Cortex of kidney (tissue), 1 donor: ENCODE measurements at places on chromosomes 13 and 19.

DNA sequence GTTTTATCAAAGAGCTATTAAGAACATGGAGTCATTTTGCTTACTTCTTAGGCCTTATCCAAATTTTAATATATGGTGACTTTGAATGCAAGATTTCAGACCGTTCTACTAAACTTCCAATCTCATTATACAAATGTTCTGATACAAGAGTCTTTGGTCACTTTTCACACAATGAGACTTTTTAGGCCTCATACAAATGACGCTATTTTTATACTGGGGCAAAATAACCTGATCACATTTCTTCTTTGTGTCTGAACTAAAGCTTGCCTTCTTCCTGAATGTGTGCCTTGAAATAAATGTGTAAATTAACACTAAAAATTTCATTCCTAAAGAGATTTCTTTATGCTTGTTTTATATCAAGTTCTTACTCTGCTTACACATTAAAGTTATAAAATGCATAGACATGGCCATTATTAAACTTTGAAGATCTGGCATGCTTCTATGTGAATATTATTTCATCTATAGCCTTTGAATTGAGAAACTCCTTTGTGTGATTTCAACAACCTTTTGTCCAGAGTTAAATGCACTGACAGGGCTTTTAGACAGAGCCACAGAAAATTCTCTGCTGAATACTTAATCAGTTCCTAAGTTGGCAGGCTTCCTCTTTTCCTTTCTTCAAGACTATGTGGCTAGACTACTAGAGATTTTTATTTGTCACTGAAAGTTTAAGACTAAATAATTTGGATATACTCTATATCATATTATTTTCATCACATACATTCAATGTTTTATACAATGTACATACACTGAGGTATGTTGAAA, 86.1 kb downstream of the EDNRB start:
- no peak for DNase-seq

- DNase-seq, result no peak
Observed at GRCh38 chr19:30151081-30151480, 209.0 kb downstream of the URI1 start.

GRCh38 chr13:19957320-19958154, 990 bp upstream of the ZMYM2 start:
- no peak for DNase-seq

GRCh38 chr13:49779721-49780120, 12.8 kb downstream of the KPNA3 start:
- no peak for DNase-seq

GRCh38 chr19:38900202-38900629, 447 bp downstream of the NFKBIB start:
- DNase-seq, result no peak

DNA sequence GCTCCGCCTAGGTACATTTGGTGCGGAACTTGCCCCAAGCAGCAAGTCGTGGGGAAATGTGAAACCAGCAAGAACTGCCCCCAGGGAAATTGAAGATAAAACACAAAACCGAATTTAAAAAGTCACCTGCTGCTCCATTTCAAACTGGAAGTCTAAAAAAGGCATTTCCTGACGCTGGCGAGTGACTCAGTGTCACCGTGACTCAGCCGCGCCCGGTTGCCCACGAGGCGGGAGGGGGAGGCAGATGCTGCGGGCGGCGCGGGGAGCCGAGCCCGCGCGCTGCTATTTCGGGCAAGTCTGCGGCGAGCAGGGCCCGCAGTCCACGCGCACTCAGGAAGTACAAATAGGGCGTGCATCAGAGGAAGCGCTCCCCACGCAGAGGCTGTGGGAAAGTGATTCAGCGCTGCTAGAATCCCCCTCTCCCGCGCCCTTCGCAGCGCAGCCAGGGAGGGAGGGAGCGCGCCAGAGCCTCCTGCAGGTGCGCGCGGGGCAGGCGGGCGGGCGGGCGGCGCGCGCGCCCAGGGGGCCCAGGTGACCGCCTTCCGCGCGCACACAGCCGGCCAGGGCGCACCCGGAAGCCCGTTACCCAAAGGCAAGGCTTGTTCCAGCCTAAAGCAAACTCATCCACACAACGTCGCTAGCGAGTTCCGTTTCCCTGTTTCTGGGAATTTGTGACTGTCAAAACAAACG, 168.8 kb downstream of the COL4A1 start:
- DNase-seq, result no peak

- no peak for DNase-seq
Observed at GRCh38 chr19:4090356-4091220, 23.9 kb upstream of the ZBTB7A start.

- DNase-seq, result no peak
Observed at GRCh38 chr13:53058065-53058679, 29.6 kb downstream of the OLFM4 start.

DNA sequence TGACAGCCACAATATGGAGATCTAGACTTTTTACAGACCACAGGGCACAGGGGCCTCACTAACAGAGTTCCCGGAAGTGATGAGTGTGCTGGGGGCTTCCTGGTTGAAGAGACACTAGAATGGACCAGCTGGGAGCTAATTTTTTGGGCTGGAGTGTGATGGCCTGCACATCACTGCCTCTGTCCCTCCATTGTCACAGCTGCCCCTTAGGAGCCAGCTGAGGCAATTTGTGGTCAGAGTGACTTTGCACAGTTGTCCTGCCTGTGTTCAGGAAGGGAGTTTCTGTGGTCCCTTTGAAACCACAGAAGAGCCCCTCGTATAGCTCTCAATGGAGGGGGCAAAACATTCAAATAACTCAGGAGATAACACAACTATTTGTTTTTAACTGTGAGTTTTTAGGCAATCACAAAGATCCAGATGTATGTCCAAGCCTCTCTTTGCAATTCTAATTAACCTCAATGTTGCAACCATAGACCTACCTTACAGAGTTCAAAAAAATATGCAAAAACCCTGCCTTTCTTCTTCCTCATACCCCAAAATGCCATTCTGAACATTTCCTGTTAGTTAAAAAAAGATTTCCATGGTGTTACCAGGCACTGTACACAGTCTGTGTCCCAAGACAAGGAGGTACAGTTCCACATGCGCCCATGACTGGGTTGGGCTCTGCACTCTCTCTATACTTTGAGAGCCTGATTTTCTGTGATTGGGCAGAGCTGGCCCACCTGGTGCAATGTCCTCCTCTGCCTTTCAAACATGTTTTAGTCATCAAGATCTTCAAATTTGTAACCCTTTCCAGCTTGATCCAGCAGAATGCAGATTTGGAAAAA, 2.4 kb downstream of the ALOX5AP start:
- DNase-seq, result no peak

DNA sequence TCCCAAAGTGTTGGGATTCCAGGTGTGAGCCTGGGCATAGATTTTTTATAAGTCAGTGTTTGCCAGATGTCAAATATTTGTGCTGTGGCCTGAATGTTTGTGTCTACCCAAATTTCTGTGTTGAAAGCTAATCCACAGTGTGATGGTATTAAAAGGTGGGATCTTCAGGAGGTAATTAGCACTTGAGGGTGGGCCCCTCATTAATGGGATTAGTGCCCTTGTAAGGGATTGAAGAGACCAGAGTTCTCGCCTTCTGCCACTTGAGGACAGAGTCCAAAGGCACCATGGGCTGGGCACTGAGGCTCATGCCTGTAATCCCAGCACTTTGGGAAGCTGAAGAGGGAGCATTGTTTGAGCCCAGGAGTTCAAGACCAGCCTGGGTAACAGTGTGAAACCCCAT, 9.7 kb upstream of the FBXO17 start:
- no peak for DNase-seq

DNA sequence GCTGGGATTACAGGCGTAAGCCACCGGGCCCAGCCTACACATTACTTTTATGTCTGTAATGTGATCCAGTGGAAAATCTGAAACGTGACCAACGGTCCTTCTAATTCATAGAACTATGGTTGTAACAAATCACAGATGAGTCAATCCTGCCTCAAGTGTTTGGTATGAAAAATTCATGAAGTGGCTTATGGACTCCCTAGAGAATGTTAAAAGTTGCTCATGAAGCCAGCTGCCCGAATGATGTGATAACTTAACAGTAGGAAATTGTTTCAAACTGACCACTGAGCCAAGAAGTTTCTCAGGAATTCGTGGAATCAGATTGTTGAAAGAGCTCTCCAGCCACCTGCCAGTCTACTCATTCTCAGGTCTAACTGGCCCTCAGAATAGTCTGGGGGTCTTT, 59.4 kb upstream of the FARP1 start:
- no peak for DNase-seq

DNA sequence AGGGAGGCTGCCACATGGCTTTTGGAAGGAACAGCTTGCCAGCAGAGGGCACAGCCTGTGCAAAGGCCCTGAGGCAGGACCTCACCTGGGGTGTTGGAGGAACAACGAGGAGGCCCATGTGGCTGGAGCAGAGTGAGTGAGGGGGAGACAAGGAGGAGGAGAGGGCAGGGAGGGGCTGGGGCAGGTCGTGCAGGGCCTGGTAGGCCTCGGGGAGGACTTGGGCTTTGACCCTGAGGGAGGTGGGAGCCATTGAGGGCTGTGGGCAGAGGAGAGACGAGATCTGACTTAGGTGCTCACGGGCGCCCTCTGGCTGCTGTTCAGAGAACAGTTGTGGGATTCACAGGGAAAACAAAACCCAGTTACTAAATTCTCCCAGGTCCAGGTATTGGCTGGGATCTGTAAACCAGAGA, 25.2 kb downstream of the ZNRF4 start:
- no peak for DNase-seq

GRCh38 chr13:97325738-97326137, 103.6 kb downstream of the MBNL2 start:
- no peak for DNase-seq

DNA sequence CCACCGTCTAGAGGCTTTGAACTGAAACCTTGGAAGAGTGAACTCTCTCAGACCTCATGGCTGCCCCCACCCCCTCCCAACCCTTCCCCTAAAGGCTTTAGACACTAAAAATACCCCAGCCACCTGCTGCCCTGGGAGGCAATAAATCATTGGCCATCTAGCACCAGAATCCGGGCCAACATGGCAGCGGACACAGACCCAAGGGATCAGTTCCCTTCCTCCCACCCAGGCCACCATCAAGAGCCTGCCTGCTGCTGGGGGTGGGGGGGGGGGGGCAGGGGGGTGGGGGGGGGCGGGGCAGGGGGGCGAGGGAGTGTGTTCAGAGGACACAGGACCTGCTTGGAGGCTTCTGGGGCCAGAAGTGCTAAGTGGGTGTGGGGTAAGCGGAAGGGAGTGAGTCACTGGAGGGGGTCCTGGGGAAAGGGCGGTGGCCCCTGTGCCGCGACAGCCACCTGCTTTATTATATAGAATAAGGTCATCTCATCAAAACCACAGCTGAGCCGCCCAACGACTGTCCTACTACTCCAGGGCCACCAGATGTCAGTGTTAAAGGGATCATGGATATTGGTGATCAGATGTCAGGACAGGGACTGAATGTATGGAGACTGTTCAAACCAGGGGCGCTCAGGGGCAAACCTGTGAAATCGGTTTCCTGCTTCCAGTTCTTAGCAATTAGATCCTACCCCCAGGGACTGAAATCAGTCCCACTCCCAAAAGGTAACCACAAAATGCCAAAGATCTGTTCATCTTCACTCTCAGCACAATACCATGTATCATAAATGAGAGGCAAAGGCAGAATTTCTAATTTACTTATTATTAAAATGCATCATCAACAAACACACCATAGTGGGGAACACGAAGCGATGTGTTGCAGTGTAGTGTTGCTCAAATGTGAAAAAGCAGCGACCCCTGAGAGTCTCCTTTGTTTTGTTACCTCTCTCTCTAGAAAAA, 24.3 kb downstream of the ARL11 start:
- no peak for DNase-seq

GRCh38 chr13:100364591-100364990, 224.0 kb downstream of the GGACT start:
- no peak for DNase-seq

DNA sequence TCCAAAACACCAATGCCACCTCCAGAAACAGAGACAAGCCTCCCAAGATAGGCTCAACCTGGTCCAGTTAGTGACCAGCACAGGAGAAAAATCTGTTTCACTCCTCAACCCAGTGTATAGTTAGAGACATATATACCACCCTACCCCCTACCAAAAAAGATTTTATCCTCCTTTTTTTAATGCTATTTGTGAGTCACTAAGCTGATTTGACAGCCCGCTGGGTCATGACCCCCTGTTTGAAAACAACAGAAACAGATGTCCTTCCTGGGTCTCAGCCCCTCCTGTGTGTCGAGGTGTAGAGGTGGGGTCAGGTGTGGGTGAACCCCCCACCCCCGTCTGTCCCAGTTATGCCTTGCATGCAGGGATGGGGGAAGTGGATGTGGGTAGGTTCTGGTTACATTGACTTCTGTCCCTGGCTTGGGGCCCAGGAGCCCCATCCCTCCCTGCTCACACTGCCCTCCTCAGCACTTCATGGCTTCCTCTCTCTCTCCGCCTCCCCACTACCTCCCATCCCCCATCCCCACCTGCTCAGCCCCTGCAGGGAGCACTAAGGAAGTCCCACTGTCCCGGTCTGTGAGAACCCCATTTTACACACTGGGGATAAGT, 14.0 kb upstream of the TOMM40 start:
- no peak for DNase-seq

DNA sequence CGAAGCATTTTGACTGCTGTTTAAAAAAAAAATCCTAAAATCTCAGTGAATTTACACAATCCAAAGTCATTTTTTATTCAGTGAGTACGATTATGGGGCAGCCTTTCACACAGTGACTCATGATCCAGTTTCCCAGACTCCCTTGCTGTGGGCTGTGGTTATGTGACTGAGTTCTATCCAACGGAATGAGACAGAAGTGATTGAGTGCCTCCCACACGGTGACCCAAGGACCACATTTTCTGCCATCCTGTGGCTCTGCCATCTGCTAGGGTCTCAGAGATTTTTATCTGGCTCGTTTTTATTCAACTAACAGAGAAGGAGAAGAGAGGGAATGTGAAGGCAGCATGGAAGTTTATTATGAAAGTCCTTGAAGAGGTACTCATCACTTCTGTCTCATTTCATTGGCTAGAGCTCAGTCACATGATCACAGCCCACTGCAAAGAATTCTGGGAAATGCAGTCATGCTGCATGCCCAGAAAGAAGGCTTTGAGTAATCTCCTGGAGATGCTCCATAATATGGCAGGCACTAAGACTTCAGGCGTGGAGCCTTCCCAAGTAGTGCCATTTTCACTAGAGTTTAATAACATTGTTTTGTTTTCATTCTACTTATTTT, 999.4 kb downstream of the UQCRFS1 start:
- DNase-seq, result no peak

DNA sequence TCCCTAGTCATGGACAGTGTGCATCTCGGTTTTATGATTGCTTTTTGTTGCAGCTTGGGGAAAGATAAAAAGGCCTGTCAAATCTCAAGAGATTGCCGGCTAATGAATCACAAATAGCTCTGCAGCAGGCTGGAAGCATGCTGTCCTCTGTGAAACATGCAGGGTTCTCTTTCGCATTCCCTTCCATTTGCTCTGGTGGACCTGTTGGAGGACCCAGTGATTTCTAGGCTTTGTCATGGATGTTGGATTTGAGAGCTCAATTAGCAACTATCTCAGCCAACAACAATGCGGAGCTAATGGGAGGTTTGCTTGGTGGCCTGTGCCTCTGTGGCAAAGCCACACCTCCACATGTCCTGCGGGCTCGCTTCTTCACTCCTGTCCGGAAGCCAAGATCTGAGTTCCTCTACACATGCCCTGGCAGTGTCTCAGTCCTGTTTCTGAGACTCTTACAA, 418.1 kb upstream of the ARGLU1 start:
- no peak for DNase-seq
